ENCODE measurements at places on chromosomes 3 and 15.

DNA sequence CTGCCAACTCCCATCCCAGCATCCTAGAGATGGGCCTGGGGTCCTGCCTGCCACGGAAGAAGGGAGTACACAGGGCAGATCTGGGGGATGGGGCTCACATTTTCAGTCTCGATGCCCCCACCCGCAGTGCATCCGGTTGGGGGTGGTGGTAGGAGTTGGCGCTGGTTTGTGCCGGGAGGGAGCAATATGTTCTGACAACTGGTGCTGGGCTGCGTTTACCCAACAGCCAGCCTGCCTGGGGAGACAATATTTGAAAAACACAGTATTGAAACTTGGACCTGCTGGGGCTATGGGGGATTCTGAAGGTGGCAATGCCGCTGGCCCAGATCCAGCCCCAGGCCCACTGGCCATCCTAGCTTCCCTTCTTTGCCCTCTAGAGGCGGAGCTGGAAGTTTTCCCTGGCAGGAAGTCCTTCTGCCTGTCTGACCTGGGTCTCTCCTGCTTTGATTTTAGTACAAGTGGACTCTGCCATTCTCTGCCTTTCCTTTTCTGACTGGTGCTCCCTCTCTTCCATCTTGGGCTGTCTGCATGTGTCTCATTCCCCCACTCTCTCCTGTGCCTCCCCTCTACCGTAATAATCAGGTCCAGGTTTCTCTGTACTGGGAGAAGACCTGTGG is 3.5 kb downstream of the SEMA3F start:
- no peak for ATAC-seq

- ATAC-seq: no peak
These were observed 299.5 kb downstream of the IL5RA start for GRCh38 chr3:2810723-2811122.

DNA sequence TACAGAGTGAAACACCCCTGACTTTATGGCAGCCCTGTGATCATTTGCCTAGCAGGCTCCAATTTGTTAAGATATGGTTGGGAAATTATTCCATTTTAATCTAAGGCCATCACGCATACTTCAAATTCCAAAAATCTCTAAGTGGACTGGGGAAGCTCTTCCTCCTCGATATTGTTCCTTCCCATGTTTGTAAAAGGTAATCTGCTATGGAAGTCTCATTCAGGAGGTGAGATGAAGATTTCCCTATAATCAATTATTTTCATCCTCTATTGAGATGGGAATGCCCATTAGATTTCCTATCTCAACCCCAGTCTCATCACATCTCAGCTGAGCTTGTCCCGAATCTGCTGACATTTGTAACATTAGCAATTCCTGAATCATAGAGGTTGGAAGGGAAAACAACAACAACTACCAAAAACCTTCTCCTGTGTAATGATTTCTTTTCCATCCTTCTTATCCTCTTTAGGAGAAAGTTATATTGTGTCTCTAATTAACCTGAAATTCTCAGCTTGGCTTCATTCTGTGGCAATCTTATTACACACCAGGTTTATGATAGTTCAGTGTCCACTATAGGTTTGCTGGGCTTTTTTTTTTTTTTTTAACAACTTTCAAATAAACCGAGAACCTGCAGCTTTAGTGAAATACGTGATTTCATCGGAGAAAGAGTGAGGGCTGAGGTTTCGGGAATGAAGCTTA is 2.2 kb upstream of the NR2F2 start:
- no peak for ATAC-seq

DNA sequence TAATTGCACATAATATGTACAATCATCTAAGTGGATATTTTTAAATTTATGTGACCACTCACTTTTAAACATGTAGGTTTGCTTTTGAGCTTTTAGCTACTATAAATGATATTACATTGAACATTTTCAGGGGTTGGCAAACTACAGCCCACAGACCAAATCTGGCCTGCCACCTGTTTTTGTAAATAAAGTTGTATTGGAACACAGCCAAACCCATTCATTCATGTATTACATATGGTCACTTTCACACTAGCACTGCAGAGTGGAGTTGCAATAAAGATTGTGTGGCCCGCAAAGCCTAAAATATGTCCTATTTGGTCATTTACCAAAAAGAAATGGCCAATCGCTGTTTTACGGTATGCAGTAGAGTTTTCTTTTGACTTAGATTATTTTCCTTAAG is 21.2 kb downstream of the CMTM7 start:
- no peak for ATAC-seq

GRCh38 chr15:81160312-81161159 is 26.5 kb downstream of the CFAP161 start:
- no peak for ATAC-seq

Measured in motor neuron (in vitro differentiated cells).